Activated CD4-positive, alpha-beta T cell treated with anti-CD3 and anti-CD28 coated beads, Interleukin-2, amount 50 U/mL, for 16 hours (primary cell): ENCODE measurements at places on chromosomes 6 and 20.

DNA sequence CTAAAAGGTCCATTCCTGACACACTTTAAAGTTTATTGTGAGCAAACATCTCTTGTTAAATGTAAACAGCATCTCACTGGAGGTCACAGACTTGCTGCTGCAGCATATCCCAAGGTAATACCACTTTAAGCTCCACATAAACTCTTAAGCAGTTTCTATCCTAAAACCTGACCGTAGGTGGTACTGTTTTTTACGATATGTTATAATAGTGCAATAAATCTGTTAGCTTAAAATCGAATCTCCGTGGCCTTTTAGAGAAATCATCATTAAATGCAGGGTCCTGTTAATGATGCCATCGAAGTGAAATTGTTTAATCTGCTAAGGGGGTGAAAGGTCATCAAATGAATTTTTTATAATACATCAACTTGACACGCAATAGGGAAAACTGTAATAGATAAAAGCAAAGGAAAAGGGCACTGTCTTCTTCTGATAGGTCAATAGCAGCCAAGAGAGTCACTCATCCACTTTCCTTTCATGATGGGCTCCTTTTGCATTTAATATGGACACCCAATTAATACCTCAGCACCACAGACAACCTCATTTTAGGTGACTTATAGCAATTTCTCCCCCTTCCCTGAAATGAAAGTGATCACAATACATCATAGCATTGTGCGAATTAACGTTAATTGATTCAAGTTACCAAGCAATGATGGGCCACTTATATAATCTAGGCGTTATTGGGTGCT is 436.1 kb downstream of the PKHD1 start:
- DNase-seq: no peak

DNA sequence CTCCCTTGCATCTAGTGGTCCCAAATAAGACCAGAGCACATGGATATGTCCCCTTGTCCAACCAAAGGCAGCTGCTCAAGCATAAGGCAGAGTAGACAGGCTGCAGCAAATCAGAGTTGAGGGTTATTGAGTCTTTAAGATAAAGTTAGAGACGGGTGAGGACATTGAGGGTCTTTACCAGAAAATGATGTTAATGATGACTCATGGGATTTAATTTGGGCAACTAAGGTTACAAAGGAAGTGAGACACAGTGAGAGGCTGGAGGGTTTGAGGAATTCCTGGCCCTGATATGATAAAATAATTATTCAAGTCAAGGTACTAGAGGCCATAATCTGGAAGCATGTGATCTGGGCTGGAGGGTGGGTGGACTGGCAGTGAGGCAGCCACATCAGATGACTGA is 133.6 kb downstream of the ALDH8A1 start:
- DNase-seq: no peak

GRCh38 chr6:169954977-169955376 is 203.6 kb downstream of the ERMARD start:
- no peak for DNase-seq

- DNase-seq: no peak
Observed at GRCh38 chr20:29452186-29452585, 1805.3 kb upstream of the DEFB115 start.

DNA sequence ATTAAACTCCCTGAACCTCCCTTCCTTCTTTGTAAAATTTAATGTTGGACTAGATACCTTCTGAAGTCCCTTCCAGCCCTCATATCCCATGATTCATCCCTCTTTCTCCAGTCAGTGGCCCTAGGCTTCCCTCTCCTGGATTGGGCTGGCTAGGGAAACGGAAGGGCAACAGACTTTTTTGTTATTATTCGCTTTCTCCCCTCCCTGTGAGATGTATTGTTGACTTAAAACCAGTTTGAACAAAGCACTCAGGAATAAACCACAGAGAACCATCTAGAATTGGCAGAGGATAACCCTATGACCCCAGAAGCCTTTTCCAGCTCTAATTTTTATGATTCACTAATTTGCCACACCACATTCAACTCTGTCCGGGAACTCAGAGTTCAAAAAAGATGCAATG is 239.7 kb upstream of the SUPT3H start:
- DNase-seq: no peak

GRCh38 chr6:37369321-37370201 is 15.8 kb downstream of the RNF8 start:
- DNase-seq: no peak

- no peak for DNase-seq
Observed at GRCh38 chr6:107862383-107862782, 38.3 kb upstream of the SCML4 start.

DNA sequence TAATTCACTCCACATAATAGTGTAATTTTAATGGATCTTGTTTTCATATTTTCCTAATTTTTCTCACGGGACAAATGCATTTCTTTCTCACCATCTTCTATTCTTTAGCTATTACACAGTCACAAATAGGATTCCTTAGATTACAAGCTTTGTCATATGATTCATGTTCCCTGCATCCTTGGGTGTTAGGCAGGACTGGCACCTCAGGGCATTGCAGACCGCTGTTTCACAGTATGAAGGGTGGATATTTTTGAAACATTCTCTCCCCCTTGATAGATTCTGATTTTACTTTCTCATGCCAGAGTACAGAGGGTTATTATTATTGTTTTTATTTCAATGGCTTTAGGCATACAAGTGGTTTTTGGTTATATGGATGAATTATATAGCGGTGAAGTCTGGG is 602.5 kb downstream of the PHF3 start:
- DNase-seq: no peak

DNA sequence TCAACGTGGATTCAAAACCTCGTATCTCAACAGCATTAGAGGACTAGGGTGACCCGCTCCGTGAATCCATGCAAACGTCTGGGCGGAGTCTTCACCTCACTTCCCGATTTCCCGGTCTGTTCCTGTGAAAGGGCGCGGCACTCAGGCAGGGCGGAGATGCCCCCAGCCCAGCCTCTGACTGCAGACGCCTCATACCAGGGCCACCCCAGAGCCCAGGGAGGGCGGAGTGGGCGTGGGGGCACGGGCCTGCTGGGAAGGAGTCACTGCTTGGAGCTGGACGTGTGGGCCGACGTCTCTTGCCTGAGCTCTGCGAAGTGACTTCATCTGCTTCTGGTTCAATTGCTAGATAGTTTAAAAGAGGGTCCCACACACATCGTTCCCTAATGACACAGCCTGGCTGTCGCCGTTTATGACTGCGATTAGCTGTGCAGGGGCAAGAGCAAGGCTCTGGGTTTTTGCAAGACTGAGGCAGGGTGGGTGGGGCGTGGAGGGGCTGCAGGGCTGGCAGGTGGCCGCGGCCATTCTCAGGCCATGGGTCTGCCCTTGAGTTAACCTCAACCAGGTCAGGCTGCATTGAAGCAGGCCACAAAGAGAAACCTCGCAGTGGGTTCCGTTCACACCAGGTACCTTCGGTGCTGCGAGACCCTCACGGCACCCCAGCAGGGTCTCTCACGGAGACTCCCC is 15.0 kb downstream of the SMOC2 start:
- DNase-seq: no peak

DNA sequence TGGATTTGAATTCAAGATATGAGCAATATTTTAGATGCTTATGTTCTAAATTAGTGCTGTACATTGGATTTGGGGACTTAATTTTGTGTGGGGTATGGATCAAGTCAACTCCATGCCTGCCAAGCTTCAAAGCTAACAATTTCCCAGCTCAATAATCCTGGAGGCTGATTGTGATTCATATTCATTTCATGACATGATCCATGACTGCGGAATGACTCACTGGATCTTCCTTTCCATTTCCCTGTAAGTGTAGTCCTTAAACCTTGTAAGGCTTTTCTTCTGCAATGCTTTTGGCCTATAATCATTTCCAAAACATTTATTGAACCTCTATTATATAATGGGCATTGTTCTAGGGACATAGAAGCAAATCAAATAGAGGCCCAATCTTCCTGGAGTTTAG is 44.7 kb upstream of the CCN2 start:
- no peak for DNase-seq

GRCh38 chr20:32366380-32366779 is 8.2 kb downstream of the ASXL1 start:
- DNase-seq: peak; percentile 60

DNA sequence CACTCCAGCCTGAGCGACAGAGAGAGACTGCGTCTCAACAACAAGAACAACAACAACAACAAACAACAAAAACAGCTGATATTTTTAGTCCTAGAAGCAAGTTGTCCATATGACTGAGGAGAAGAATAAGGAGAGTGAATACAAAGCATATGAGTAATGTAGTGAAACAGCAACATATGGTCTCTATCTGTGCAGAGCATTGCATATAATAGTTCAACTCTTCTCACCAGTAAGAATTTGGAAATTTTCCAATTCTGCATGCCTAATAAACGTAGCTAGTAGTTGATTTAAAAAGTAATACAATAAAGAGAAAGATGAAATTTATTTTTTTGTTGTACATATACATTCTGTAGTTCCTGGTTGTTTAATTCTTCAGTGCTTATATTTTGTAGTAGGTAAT is 129.7 kb upstream of the FAM83B start:
- no peak for DNase-seq

- no peak for DNase-seq
Observed at GRCh38 chr6:109718991-109719390, 27.9 kb downstream of the FIG4 start.

DNA sequence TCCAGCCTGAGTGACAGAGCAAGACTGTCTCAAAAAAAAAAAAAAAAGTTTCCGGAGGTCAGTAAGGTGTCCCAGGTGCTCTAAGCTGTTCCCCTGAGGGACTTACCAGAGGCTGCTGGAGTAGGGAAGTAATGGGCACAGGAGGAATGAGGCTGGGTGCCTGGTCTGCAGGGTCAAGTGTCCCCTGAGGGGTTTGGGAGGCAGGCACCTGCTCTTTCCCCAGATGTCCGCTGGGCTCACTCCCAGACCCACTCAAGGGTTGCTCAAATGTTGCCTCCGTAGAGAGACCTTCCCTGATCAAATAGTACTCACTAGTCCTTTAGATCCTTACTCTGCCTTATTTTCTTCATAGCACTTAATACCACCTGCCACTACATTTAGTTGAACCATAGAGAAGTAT is 5.4 kb upstream of the MAPK13 start:
- no peak for DNase-seq

DNA sequence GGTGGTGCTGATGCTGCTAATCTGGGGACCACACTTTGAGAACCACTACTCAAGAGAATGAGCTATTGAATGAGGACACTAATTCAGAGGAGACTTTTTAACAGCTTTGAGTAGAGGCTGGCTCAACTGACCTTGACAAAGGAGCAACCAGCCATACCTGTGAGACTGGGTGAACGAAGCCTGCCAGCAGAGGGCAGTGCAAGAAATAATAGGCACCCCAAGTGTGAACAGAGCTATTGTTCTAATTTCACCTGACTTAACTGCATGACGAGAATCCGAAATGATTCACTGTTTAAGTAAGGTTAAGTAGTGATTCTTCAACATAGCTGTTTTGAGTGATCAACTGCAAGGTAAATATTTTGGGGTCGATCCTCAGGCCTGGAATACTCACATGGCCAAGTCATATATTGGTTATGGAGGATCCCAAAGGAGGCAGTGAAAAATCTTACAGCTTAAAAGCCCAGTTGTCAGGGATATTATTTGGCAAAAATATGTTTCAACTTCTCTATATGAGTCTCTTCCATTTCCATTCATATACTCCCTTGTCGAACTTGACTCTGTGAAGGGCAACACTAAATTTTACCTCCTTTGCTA is 550.5 kb upstream of the MARCKS start:
- DNase-seq: peak; percentile 39

GRCh38 chr6:126307849-126308248 is 32.1 kb upstream of the CENPW start:
- DNase-seq: no peak

- peak; percentile 81 for DNase-seq
Observed at GRCh38 chr20:64057628-64058498, 5.1 kb upstream of the TCEA2 start.

GRCh38 chr6:105994591-105995390 is 91.3 kb upstream of the PRDM1 start:
- DNase-seq: peak; percentile 68

- DNase-seq: no peak
Observed at GRCh38 chr20:11445891-11446290, 471.8 kb upstream of the BTBD3 start.

DNA sequence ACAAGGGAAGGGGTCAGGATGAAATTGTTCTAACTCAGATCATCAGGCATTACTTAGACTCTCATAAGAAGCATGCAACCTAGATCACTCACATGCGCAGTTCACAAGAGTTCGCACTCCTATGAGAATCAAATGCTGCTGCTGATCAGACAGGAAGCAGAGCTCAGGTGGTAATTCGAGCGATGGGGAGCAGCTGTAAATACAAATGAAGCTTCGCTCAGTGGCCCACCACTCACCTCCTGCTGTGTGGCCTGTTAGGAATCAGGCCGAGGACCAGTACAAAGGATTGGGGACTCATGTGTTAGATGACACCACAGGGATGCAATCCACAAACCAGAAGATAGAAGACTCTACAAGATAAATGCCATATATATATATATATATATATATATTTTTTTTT is 31.5 kb upstream of the TOP1 start:
- DNase-seq: no peak

GRCh38 chr6:20924911-20925543 is 390.8 kb downstream of the CDKAL1 start:
- DNase-seq: no peak

DNA sequence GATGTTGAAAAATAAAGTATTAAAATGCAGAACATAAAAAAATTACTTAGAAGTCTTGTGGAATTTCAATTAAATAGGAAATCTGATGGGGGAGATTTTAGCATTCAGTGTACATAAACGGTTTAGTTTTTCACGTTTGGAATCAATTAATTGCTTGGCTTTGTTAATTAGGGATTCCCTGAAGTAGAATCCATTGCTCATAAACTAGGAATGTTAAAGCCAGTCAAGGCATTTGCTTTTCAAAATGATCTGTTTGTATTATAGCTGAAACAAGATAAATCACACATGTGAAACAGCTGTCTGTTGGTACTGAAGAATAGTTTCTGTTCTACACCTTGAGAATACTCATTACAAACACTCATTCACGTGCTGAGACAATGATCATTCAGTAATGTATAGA is 297.9 kb downstream of the TBC1D7 start:
- DNase-seq: no peak

DNA sequence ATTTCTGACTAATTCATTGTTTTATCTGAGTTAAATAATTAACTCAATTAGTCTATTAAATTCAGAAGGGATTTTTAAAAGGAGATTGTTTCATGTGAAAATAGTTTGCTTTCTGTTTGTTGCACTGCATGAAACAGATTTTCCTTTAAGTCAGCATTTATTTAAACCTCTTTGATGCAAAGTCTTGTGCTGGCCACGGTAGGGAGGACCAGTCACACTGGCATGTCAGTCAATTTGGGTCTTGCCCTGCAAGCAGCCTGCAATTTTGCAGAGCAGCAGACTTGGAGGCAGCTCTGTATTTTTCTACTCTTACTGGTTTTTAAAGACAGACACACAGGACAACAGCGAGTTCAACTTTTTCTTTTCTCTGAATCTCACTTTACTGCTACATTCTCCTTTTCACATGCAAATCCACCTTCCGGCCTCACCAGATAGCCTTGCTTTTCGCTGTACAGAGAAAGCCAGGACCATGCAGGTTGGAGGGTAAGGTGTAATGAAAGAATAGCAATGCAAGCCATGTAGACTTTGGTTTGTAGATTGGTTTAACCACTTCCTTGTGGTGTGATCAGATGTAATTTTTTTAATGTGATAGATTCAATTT is 689.9 kb upstream of the AGPAT4 start:
- no peak for DNase-seq
